T-helper 17 cell (primary cell): ENCODE measurements at places on chromosomes 5 and 9. TPM values are rescaled to one million over a fixed set of nuclear protein-coding genes. Genes with fewer than 3 reads are reported as not detected.

DNA sequence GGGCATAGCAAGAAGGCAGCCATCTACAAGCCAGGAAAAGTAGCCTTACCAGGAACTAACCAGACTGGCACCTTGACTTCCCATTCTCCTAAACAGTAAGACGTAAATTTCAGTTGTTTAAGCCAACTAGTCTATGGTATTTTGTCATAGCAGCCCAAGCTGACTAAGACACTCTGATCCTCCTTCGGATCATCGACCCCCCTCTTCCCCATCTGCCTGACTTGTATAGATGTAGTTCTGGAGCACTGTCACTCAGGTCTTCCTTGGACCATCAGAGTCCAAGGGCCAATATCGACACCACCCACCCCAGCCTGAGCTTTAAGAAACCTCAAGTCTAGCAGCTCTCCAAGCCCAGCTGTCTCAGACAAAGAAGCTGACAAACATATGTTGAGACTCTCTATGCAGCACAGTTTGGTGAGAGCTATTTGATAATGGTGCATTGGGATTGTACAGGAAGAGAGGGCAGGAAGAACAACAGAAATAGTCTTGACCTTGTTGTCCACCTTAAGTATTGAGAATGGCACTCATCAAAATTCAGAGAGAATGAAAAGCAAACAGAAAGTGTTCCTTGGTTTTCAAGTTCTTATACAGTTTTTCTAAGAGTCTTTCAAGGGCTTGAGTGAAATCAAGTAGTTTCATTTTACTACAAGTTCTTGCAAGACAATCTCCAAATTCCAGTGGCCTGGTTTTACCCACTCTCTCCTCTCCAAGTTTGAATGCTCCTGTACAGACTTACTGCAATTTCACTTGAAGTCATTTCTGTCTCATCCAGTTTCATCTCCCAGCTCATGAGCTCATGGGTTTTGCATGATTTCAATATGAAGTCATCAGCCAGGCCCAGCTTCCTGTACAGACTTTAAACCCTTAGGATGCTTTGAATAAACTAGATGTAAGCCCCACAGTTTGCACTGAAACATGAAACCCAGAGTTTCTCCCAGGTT is 122.3 kb upstream of the RAI14 start:
- no peak overlapping the region for H3K27ac ChIP-seq
- no peak for DNase-seq
- peaks cover 6% of the 10 kb centered on the region for H3K27me3 ChIP-seq
- no peaks in the 10 kb centered on the region for H3K36me3 ChIP-seq

GRCh38 chr5:150302301-150303069 is at the start of gene ARSI:
TSS of gene ARSI (minus strand) at chr5:150302905. CDS start at chr5:150302373, 532 bp downstream.
- no peak within 1 kb of the TSS for H3K27ac ChIP-seq
- H3K4me3 ChIP-seq = peak within 1 kb of the TSS; percentile 19
- peaks cover 11% of the 10 kb centered on the region for H3K4me1 ChIP-seq

KCNN2 gene
- not detected for total RNA-seq

DPP7 gene
- total RNA-seq = 270 TPM

DNA sequence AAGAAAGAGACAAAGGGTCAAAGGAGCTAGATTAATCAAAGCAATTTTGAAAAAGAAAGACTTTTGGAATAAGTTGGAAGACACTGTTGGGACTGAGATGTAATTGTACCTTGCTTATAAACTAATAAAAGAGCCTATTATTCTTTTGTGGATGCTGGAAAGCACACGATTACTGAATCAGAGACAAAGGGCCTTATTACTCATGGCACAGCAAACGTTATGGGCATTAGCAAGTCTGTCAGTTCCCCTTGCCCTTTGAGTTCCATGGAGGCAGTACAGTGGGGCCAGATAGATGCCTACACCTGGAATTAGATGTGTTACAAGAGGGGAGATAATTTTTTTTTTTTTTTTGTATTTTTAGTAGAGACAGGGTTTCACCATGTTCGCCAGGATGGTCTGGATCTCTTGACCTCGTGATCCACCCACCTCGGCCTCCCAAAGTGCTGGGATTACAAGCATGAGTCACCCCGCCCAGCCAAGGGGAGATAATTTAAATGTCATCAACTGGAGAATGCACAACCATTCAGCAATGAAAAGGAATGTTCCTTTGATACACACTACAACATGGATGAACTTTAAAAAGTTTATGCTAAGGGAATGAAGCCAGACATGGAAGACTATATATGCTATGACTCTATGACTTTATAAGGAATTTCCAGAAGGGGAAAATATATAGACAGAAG is 128.9 kb downstream of the STARD4 start:
- no peak for DNase-seq
- H3K4me3 ChIP-seq = no peak overlapping the region
- H3K4me1 ChIP-seq = peaks cover 7% of the 10 kb centered on the region
- no peak overlapping the region for H3K27ac ChIP-seq

C5orf58 gene
- not detected for total RNA-seq

DNA sequence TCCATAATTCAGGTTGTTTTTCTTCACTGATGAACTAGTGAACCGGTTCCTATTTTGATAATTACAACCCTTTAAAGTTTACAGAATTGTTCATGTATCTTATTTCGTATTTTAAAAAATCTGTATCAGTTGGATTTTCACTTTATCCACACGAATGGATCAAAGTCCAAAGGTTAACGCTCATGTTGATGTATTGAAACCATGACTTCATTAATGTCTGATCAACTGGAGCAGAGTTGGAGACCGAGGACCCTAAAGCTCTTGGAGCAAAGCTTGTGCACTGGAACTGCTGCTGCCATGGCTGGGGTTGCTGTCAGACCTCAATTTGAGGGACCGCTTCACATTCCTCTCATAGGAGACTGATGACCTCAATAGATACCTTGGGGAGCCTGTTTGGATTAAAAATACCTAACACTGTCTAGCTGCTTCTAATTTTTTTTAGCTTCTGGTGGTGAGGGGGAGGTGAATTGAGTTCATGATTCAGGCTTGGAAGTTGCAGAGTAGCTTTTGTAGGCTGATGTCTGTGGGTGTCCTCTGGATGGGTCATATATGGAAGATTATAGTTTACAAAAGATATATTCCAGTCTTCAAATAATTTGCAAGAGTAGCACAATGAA is 45.1 kb downstream of the KIAA1958 start:
- no peaks in the 10 kb centered on the region for H3K4me1 ChIP-seq
- H3K27ac ChIP-seq = no peak overlapping the region
- peak overlapping the region; percentile 1 for H3K4me3 ChIP-seq
- H3K27me3 ChIP-seq = no peaks in the 10 kb centered on the region
- DNase-seq = no peak
- H3K36me3 ChIP-seq = no peaks in the 10 kb centered on the region

DNA sequence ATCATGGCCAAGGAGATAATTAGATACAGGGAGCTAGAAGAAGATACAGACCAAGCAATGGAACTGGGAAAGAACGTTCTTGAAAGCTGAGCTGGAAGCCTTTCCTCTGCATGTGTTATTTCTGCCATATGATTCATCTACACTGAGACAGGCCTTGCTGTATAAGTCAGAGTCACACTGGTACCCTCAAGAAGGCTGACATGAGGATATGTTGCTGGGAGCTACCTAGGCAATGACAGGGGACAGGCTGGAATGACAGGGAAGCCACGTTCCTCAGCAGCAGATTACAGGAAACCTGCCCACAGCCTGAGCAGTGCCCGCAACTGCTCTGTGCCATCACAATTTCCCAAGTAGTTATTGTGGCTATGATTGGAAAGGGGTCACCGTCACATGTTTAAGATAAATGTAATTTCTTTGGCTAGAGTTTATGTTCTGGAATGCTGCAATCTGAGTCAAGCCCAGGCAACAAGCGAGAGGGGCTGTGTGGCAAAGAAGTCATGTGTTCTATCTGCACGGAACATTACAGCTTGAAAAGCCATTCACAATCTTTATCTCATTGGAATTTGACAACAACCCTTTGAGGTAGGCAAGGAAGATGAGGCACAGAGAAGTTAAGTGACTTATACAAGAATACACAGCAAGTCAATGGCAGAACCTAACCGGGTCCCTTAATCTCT is 108.2 kb downstream of the TTLL11 start:
- H3K27ac ChIP-seq = no peak overlapping the region
- H3K36me3 ChIP-seq = peaks cover 9% of the 10 kb centered on the region
- no peak overlapping the region for H3K4me3 ChIP-seq
- H3K27me3 ChIP-seq = no peaks in the 10 kb centered on the region
- DNase-seq = no peak

- no peak overlapping the region for H3K27ac ChIP-seq
- H3K36me3 ChIP-seq = no peaks in the 10 kb centered on the region
- H3K27me3 ChIP-seq = no peaks in the 10 kb centered on the region
- no peaks in the 10 kb centered on the region for H3K4me1 ChIP-seq
Measured at GRCh38 chr5:136427426-136427825, 62.1 kb upstream of the TRPC7 start.

FBP1 gene
- 3.7 TPM for total RNA-seq

- H3K4me1 ChIP-seq = peaks cover 7% of the 10 kb centered on the region
- peaks cover 27% of the 10 kb centered on the region for H3K27me3 ChIP-seq
- H3K4me3 ChIP-seq = no peak overlapping the region
- no peak overlapping the region for H3K27ac ChIP-seq
Measured at GRCh38 chr5:35138232-35138631, 90.5 kb upstream of the AGXT2 start.

TICAM2 gene
- total RNA-seq = 0.90 TPM

- peaks cover 33% of the 10 kb centered on the region for H3K27me3 ChIP-seq
- DNase-seq = no peak
- no peak overlapping the region for H3K27ac ChIP-seq
Measured at GRCh38 chr5:72436796-72437471, 70.3 kb downstream of the ZNF366 start.

FBP2 gene
- not detected for total RNA-seq

FCN2 gene
- total RNA-seq = not detected

DIRAS2 gene
- not detected for total RNA-seq

DNA sequence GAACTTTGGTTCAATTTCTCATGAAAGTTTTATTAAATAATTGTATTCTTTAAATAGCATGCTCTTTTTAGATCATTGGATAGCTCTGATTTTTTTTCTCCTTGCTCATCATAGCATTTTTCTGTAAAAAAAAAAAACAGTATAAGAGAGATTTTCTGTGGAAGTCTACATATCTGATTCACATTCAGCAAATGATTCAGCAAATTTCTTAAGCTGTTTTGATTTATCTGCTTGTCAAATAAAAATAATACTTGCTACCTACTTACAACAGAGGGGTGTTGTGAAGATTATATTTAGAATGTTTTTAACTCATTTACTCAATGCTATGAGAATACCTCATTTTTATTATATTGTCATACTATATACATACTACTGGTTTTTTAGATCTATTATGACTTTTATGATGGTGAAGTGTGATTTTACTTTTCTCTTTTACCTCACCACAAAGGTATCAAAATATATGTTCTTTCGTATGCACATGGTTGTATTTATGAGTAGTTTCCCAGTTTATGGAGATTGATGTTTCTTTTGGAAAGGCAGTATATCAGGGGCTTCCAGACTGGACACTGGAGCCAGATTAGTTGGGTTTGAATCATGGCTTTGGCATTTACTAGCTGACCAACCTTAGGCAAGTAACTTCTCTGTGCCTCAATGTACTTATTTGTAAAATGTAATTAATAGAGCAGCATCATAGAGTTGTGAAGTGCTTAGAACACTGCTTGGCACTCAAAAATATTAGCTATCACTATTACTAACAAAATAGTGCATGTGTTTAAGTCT is 25.5 kb downstream of the TNPO1 start:
- DNase-seq = no peak
- no peak overlapping the region for H3K4me3 ChIP-seq
- no peak overlapping the region for H3K27ac ChIP-seq
- peaks cover 2% of the 10 kb centered on the region for H3K36me3 ChIP-seq
- no peaks in the 10 kb centered on the region for H3K27me3 ChIP-seq

DNA sequence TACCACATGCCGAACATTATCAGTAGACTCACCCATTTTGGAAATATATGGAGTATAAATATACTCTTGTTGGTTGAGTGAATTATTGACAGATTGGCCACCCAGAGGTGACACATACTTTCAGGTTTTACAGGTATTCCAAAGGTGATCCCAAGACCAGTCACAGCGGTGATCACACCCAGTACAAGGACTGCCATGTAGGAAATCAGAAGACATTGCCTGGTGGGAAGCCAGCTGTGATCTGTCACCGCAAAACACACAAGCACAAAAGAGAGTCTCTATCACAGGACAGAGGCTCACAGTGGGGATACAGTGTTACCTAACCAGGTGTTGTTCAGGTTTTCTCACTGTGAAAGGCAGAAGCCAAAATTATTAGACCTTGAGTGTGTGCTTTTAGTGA is 15.8 kb downstream of the BTF3 start:
- no peak for DNase-seq
- no peak overlapping the region for H3K27ac ChIP-seq
- no peaks in the 10 kb centered on the region for H3K4me1 ChIP-seq
- peaks cover 3% of the 10 kb centered on the region for H3K36me3 ChIP-seq

- no peak for DNase-seq
- peaks cover 2% of the 10 kb centered on the region for H3K4me1 ChIP-seq
- H3K36me3 ChIP-seq = peaks cover 8% of the 10 kb centered on the region
- no peaks in the 10 kb centered on the region for H3K27me3 ChIP-seq
- no peak overlapping the region for H3K27ac ChIP-seq
Measured at GRCh38 chr5:55372130-55372925, 64.5 kb downstream of the MTREX start.

RICTOR gene
- 84.8 TPM for total RNA-seq

- H3K4me1 ChIP-seq = peaks cover 12% of the 10 kb centered on the region
- H3K4me3 ChIP-seq = no peak overlapping the region
- H3K27ac ChIP-seq = no peak overlapping the region
- H3K27me3 ChIP-seq = no peaks in the 10 kb centered on the region
- no peak for DNase-seq
- peaks cover 3% of the 10 kb centered on the region for H3K36me3 ChIP-seq
Measured at GRCh38 chr5:109413458-109413857, 3.7 kb upstream of the PJA2 start.

- H3K27ac ChIP-seq = peak overlapping the region; percentile 41
- H3K4me3 ChIP-seq = no peak overlapping the region
- H3K27me3 ChIP-seq = no peaks in the 10 kb centered on the region
Measured at GRCh38 chr9:4734150-4734549, 6.9 kb downstream of the AK3 start.

DNA sequence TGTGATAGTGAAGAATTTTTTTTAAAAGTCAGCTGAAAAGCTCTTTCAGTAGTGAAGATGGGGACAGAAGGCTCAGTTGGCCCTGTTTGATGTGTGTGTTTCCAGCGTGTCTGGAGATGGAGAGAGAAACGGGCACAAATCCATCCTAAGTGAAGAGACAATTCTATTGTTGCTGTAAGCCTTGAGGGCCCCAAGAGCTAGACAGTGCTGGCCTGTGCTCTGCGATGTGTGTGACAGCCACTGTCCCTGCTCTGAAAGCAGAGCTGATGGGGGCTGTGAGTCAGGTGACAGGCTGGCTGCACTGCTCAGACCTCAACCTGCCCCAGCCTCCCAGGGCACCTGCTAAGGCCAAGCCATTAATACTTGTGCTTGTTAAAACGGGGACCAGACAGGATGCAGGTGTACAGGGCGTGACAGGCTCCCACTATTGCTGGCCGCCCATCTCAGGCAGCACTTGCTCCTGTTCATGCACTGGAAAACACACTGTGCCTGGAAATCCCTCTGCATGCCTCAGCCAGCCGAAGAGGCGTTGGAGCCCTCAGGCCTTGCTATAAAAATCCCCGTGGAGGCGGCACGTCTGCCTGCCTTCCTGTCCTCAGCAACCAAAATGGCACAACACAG is 44.6 kb upstream of the SEMA4D start:
- H3K36me3 ChIP-seq = no peaks in the 10 kb centered on the region
- H3K27me3 ChIP-seq = no peaks in the 10 kb centered on the region
- no peak overlapping the region for H3K4me3 ChIP-seq
- H3K27ac ChIP-seq = no peak overlapping the region
